ENCODE measurements at places on chromosomes 1 and 21.

- peak; percentile 90 for DNase-seq
These were observed 4.7 kb downstream of the OLFML2B start for GRCh38 chr1:162019006-162019405.

DNA sequence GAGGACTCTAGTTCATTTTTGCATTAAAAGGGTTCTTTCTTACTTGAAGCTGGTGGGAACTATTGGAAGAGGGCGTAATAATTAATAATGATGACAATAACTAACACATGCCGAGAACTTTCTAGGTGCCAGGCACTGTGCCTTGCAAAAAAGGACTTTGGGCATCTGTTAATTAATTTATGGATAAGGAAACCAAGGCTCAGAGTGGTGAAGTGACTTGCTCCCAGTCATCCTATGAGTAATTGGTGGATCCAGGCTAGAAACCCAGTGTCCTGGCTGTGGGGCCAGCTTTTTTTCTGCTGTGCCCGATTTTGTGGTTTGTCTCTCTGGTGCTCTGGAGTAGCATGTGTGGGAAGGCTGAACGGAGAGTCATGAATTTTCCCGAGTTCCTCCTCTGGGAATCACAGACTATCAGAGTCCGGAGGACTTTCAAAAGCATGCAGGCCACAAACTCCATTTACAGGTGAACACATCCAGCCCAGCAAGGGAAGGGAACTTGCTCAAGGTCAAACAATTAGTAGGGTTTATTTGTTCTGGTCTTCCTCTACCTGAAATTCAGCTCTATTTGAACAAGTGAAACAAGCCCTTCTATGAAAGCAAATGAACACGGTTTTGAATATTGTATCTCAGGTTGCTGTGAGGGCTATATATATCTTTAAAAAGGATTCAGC, 23.4 kb downstream of the ROR1 start:
- no peak for DNase-seq

DNA sequence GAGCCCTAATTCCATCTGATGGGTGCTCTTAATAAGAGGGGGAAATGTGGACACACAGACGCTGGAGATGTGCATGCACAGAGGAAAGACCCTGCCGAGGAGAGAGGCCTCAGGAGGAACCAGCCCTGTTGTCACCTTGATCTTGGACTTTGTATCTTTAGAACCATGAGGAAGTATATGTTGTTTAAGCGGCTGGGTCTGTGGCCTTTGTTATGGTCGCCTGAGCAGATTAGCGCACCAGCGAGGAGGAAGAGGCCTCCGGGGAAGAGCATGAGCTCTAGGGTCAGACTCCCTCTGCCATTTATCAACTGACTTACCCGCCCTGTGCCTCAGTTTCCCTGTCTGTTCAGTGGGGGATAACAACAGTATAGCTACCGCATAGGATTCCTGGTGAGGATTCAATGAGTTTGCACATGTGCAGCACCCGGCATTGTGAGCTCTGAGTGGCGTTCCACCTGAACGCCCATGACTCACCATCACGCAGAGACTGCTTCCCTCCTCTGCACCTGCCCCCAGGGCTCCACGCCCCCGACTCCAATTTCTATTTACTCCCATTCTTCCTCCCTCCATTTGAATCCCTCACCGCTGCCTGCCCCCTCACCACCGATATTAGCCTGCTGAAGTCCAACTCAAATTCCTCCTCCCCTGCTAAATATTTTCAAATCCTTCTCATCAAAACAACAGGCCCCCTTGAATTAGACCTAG, 67.2 kb downstream of the ATP5PO start:
- peak; percentile 28 for DNase-seq

- no peak for DNase-seq
These were observed 160.1 kb downstream of the CTH start for GRCh38 chr1:70571191-70571590.

DNA sequence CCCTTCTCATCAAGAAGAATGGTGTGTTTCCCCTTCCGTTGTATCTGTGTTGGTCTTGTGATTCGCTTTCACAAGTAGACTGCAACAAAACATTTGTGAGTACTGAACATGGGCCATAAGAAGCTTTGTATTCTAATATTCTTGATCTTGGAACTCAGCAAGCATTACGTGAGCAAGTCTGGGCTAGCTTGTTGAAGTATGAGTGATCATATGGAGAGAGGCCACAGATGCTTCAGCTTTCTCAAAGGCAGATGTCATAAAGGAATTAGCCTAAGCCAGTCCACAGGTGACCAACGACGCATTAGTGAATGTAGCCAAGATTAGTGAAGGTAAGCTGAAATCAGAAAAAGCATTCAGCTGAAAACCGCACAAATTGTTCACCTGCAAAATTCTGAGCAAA, 609.6 kb upstream of the NEGR1 start:
- DNase-seq, result no peak

GRCh38 chr1:74266001-74266400, 30.8 kb downstream of the TNNI3K start:
- no peak for DNase-seq

DNA sequence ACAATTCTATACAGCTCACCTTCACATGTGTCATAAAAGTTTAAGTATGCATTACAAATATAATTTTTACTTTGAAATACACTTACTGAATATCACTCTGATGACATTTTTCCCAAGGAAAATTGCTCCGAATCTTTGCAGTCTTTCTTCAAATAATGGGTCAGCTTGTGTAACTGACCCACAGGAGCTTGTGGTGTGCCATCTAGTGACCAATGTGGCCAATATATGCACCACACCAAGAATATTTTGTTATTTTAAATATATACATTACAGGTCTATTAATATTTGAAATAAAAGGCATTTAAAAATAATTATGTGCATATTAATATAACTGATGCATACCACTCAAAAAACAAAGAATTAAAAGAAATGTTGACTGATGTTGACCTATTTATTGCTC, 271.4 kb downstream of the TBX15 start:
- no peak for DNase-seq

- DNase-seq, result no peak
These were observed 49.6 kb downstream of the INTS7 start for GRCh38 chr1:211985556-211986264.

DNA sequence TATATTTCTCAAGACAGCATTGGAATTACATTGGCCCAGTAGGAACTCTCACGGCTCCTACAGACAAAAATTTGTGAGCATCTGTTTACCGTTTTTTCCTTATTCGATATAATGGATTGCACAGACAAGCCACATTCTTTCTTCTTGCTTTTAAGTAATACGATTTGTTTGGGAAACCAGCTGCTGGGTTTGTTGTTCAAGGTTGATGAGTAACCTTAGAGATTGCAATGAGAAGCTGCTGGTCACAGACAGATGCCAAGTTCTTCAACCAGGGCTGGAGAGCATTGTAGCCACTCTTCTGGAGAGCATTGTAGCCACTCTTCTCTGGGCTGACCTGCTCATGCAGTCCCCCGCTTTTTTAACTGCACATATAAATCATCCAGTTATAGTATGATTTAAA, 1.4 kb upstream of the MIA3 start:
- DNase-seq, result no peak

GRCh38 chr1:81412954-81413353, 387.8 kb upstream of the ADGRL2 start:
- no peak for DNase-seq

DNA sequence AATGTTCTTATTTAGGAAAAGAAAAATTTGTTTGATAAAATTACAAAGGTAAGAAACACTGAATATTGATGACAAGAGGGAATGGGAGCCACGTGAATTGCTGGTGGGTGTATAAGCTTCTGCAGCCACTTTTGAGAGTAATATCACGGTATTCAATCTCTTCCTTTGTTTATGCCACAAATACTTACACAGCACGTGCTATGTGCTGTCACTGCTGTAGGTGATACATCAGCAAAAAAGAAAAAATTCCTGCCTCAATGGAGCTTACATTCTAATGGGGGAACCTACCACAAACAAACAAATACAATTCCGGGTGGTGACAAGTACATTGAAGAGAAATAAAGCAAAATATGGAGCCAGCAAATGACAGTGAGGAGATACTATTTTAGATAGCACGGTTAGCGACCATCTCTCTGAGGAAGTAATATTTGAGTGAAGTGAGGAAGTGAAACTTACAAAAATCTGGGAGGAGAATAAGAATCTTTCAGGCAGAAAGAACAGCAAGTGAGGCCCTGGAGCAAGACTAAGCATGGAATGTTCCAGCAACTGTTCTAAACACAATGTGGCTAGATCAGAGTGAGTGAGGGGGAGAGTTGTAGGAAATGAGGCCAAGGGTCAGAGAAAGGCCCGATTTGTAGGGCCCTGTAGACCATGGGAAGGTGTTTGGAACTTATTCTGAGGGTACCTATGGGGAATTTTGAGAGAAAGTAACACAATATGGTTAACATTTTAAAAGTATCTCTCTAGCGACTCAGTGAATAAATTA, 2.6 kb upstream of the FCRLB start:
- no peak for DNase-seq

DNA sequence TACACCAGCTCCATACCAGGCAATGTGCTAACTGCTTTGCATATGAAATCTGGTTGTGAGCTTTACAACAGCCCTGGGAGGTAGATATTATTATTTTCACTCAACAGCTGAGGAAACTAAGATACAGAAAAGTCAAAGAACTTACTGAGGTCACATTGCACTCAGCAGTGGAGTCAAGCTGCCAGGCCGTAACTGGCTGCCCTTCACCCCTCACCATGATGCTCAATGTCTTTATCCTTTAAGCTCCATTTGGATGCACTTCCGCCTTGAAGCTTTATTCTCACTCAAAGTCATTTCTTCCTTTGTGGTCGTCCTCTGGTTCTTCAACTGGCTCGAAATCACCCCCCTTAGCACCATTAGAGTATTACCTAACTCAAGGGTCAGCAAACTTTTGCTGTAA, 81.7 kb upstream of the RALGPS2 start:
- DNase-seq, result no peak

DNA sequence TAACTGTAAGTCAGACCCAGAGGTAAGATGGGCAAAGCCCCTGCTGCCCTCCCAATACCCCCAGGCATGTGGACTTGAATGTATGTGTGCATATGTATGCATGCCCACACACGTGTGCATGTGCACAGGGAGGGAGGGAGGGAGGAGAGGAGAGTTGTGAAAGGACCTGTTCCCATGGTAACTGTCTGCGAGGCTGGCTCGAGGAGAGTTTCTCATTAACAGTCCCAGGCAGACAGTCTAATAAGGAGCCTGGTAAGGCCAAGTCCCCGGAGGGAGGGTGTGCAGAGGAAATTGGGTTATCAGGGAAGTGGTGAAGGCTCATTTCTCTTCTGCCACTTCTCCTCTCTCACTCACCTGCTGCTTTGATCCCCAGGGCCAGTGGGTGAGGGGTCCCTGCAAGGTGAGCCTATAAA, 74.9 kb downstream of the NFASC start:
- DNase-seq, result no peak

- no peak for DNase-seq
These were observed 1.8 kb downstream of the TMED5 start for GRCh38 chr1:93178418-93178817.

- peak; percentile 27 for DNase-seq
These were observed 14.7 kb downstream of the JUN start for GRCh38 chr1:58768971-58769808.

DNA sequence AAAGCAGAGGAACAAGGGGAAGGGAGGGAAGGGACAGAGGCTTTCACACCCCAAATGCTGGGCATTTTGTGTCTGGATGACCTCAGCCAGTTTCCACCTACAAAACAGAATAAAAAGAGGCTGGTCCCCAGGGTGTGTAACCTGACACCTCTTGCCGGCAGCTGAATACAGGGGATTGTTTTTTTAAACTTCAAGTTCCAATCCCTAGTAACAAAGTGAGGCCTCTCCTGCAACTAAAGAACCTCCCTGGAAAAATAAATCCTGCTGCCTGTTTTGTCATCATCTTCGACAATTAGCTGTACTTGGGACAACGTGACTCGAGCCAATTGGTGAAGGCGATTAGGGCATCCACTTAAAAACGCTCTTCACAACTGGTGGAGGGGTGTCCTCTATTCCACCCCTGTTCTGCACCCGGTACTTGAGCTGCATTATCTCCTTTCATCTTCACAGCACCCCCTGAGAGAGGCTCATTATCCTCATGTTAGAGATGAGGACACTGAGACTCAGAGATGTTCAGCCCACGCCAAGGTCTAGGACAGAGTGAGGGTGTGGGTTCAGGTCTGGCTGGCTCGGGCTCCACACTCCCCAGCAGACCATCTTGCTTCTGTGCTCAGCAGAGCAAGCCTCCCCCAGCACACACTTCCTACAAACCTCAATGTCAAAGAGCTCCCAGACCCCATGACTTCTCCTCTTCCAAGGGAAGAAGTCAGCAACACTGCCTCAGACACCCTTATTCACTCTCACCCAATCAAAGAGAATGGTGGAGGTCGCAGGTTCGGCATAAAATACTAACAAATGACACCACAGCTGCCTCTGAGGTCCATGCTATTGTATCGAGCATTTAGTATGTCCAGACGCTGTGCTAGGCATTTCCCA, 15.2 kb downstream of the ITPKB start:
- DNase-seq, result peak; percentile 90

GRCh38 chr21:42461881-42462877, 33.8 kb downstream of the RSPH1 start:
- DNase-seq, result no peak

GRCh38 chr1:228109962-228110488, 926 bp upstream of the MRPL55 start:
- peak; percentile 37 for DNase-seq

DNA sequence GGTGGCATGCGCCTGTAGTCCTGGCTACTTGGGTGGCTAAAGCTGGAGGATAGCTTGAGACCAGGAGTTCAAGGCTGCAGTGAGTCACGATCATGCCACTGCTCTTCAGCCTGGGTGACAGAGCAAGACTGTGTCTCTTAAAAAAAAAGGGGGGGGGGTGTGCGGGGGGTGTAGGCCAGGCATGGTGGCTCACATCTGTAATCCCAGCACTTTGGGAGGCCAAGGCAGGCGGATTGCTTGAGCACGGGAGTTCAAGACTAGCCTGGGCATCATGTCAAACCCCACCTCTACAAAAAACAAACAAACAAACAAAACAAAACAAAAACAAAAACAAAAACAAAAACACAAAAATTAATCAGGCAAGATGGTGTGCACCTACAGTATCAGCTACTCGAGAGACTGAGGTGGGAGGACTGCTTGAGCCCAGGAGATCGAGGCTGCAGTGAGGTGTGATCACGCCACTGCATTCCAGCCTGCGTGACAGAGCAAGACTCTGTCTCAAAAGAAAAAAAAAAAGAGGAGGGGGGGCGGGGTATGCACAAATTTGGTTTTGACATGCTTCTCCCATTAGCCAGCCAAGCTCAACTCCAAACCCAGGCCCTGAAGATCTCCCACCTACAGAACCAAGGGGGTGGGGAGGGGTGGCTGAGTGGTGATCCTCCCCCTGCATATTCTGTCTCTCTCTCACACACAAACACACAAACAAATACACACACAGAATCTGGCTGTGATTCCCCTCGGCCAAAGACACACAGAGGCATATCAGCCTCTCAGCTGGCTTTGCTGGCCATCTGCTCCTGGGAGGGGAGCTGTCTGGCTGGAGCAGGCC, 3.1 kb downstream of the PTAFR start:
- no peak for DNase-seq

- DNase-seq, result no peak
These were observed 122.5 kb upstream of the KCNJ15 start for GRCh38 chr21:38134084-38134873.
